Activated naive CD8-positive, alpha-beta T cell treated with anti-CD3 and anti-CD28 coated beads, Interleukin-2, amount 50 U/mL, for 24 hours (primary cell): ENCODE measurements at places on chromosomes 13 and 19.

DNA sequence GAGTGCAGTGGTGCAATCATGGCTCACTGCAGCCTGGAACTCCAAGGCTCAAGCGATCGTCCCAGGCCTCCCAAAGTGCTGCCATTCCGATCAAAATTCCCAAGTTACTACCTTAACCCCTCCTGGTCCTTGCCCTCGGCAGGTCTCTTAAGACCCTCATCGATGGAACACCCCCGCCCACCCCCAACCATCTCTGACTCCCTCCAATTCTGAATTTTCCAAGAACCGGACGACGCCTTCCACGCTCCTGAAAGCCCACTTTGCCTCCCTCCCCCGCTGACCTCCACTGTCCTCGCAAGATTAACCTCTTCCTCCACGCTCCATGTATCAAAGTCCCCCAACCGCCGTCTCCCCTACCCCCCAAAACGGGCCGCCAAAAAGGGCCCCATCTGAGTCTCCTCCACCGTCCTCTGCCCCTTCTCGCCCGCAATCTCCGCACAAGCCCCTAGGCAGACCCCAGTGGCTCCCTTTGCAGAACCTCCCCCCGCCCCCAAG, 539 bp downstream of the DAPK3 start:
- DNase-seq = no peak

DNA sequence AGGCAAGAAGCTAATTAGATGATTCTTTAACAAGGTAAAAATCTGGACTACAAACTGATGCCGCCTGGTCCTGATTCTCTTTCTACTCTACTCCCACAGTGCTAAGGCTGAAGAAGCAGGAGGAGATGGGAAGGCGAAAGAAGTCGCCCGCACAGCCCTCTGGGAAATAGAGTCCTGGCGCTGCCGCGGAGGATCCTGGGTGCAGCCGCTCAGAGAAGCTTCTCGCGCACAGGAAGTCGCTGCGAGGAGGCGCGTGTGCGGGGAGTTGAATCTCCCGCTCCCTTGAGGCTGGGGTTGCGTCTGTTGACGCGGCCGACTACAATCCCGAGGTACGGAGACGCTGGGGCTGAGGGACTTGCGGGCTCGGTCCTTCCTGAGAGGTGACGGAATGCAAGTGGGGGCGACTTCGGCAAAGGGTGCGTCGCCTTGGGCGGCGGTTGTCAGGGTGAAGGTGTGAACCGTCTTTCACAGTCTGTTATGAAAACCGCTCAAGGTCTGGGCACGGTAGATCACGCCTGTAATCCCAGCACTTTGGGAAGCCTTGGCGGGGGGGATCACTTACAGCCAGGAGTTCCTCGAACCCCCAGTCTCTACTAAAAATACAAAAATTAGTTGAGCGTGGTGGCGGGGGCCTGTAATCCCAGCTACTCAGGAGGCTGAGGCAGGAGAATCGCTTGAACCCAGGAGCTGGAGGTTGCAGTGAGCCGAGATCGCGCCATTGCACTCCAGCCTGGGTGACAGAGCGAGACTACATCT, at the start of gene ZNF473:
TSS of gene ZNF473 (plus strand) at position 212 of the 756 bp plus-strand sequence. CDS start 5,078 bp downstream, outside the sequence.
- peak; percentile 88 for DNase-seq

DNA sequence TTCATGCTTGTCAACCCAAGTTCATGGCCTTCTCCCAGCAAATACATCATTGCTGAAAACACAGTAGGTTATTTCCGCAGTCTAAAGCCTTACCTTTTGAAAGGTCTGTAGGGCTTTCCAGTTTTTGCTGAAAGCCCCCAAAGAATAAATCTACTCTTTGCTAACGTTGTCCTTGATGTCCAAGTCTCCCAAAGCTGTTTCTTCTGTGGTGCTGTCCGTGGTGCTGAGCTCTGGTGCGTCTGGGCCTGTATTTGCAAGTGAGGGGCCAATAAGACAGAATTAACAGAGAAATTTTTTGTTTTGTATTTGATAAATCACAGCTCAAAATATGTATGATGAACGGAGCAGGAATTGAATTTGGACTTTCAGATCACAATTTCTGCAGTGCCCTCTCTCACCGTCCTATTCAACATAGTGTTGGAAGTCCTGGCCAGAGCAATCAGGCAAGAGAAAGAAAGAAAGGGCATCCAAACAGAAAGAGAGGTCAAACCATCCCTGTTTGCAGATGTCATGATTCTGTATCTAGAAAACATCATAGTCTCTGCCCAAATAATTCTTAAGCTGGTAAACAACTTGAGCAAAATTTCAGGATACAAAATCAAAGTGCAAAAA, 9.8 kb upstream of the LGALS16 start:
- peak; percentile 20 for DNase-seq

DNA sequence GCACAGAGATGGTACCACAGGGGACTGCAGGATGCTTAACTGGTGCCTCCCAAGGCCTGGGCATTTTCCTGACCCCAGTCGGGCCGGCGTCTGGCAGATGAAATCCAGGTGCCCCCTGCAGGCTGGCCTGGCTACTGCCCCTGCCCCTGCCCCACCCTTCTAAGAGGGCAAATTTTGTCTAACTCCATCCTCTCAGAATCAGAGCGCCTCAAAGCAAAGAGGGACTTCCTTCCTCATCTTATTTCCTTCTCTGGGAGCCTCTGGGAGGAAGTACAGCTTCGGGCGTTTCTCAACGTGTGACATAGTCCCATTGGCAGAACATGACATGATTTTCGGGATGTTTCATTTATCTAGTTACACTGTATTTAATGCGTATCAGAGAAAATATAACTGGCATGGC, 2.7 kb downstream of the PRKACA start:
- DNase-seq = peak; percentile 72

DNA sequence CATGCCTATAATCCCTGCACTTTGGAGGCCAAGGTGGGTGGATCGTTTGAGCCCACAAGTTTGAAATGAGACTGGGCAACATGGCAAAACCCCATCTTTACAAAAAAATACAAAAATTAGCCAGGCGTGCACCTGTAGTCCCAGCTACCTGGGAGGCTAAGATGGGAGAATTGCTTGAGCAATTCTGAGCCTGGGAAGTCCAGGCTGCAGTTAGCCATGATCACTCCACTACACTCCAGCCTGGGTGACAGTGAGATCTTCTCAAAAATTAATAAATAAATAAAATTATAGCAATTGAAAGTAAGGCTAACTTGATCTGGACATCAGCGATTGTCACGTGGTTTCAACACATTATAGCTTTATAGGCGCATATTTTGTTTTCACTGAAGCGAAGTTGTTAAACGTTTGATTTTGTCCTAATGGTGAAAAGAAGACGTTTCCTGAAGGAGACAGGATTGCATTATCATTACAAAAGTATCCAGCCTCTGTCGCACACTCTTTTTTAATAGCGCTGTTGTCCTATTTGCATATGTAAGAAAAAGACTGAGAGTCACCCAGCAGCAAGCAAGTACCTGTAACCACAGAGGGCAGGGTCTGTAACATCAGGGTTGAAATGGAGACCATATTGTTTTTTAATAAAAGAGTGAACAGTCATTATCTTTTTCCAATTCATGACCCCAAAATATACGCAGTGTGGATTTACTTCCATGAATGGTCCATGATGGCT, 335.7 kb downstream of the DCT start:
- no peak for DNase-seq

GRCh38 chr19:44856421-44857083, 10.5 kb downstream of the NECTIN2 start:
- DNase-seq = no peak

GRCh38 chr19:10691178-10691881, 9.9 kb upstream of the QTRT1 start:
- DNase-seq = no peak

DNA sequence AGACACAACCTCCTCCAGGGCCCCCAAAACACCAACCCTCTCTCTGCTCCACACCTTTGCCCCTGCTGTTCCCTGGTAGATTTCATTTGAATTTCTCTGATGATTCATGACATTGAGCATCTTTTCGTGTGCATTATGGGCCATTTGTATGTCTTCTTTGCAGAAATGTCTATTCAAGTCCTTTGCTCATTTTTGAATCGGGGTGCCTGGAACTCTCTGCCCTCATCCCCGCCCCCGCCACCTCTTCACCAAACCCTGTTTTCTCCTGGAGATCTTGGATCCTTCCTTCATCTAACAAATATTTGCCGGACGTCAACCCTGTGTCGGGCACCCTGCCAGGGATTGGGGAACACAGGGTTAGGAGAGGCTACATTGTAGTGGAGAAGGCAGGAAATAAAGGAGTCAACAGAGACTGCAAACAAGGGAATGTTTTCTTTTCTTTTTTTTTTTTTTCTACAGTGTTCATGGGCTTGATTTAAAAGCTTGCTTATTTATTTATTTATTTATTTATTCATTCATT, 25.5 kb upstream of the SLC1A5 start:
- no peak for DNase-seq

GRCh38 chr13:28574617-28575142, 79.8 kb upstream of the FLT1 start:
- peak; percentile 13 for DNase-seq

DNA sequence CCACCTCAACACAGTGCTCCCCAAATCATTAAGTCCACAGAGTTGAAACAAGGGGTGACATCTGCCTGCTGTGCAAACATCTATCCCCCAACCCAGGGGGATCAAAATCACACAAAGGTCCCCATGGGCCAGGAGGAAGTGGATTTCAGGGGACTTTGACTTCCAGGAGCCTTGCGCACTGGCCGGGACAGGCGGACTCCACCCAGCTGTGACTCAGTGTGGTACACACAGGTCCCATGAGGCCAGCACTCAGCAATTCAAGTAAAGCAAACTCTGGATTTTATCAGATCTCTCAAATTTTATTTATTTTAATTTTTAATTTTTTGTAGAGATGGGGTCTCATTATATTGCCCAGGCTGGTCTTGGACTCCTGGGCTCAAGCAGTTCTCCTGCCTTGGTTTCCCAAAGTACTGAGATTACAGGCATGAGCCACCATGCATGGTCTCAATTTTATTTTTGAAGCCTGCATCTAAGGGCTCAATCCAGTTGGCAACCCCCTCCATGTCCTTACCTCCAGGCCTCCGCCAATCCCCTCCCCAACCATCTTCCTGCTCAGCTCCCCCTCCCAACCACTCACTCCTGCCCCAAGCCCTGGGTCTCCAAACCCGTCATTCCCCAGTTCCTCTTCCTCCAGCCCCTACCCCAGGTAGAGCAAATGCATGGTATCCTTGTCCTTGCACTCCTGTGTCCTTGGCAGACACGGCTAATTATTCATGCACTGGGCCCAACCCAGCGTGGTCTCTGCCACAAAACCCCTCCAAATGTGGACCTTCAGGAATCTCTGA, 18.2 kb downstream of the ARHGAP33 start:
- no peak for DNase-seq

DNA sequence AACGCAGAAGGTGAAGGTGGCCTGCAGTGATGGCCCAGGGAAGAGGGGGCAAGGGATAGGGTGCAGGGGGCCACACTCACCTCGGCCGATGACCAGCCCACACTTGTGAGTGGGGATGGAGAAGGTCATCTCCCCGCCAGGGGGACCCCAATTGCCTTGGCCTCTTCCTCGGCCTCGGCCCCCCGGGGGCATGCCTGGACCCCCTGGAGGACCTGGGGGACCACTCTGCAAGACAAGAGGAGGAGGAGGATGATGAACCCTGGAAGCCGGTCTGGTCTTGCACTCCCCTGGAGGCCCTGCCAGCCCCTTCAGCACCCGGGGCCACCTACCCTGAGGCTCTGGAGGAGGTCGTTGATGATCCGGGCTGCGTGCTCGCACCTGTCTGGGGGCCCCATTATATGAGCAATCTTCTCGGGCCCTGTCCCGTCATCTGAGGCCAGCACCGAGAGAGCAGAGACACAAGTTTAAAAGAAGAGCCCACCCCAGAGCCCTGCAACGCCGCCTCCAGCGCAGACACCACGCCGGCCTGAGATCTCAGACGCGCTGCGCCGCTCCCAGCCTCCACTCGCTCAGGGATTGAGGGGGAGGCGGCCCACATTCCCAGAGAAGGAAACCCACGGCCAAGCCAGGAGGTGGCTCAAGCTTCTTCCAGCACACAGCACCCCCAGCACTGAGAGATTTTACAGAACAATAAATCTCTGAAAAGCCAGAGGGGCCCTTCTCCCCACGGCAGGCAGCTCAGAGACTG, 7.8 kb downstream of the KHSRP start:
- DNase-seq = no peak

DNA sequence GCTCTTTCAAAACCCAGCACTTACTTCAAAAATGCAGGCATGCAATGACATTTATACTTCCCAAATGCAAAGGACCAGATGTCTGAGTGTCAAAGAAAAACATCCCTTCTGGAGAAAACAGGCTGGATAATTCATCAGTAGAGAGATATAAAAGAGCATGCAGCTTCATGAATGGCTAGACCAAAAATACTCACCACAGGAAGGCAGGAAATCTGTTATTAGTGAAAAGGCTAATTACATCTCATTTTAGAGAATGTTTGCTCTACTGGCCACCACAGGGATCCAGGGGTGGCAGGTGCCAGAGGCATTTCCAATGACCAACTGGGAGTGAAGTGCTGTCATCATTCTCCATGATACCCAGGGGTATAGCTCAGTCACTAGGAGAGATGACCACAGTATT, 106.5 kb downstream of the LHFPL6 start:
- DNase-seq = no peak

- no peak for DNase-seq
Measured at GRCh38 chr13:28719227-28720055, 671 bp upstream of the SLC46A3 start.

- DNase-seq = no peak
Measured at GRCh38 chr13:37427843-37428494, 170.6 kb downstream of the POSTN start.
